ENCODE measurements at places on chromosomes 3 and 15.

DNA sequence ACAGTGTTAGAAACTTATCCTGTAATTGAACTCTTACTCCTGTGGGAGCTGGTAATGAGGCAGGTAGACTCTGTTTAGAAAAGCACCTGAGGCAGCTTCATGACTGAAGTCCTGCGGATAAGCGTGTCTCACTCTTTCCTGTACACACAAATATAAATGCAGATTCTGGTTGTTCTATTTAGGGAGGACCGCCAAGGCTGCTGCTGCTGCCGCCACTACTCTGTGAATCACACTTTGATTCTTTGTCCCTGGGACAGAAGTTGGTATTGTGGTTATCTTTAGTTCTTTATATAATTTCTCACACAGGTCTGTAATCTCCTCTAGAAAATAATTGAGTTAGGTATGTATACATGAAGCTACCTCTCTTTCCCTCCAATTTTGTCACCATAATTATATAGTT, 3.6 kb downstream of the LSAMP start:
- no peak for DNase-seq

DNA sequence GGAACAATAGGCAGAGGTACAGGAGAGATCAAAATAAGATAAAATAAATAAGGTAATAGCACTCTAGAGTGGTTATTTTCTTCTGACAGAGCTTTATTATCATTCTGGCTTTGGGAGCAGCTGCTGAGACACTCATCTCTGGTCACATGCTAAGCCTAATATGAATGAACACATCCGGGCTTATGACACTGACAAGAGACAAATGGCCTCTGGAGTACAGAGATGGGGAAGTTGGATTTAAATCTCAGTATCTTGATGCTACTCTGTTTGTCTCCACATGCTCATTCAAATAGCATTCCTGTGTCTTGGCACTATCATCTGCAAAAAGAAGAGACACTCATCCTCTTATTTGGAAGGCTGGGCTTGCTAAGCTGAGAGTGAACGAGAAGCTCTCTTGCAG, 55.6 kb downstream of the TMEM45A start:
- peak; percentile 16 for DNase-seq

DNA sequence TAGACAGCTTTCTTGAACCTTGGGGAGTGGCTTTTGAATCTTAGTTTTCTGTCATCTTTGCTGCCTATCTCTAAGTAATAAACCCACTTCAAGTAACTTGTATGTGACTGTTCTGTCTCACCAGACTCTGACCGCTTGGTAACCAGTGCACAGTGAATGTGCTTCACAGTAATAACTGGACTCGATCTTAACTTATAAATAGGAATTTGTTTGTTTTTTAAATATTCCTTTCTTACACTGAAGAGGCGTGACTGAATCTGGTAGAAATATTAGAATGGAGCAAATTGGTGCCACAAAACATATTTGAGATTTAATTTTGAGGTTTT, 318.0 kb downstream of the GBE1 start:
- DNase-seq = no peak

DNA sequence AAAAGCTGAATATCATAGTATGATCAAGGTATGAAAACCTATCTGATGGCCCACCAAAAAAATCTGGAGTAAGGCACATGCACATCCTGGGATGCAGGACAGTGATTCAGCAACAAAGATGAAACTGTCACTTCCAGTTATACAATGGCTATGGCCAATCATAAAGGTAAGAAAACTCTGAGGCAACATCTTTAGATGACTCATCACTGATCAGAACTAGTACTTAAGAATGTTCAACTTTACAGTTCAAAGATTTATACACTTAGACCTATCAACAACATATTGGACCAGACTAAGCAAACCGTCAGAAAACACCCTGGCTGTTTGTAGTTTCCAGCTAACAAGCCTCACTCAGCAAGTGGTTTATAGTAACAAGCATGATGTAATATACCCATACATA, 21.3 kb upstream of the PLCH1 start:
- no peak for DNase-seq

- DNase-seq = no peak
These were observed 42.0 kb downstream of the BFSP2 start for GRCh38 chr3:133441867-133442270.

GRCh38 chr3:190323246-190323626, 990 bp upstream of the CLDN1 start:
- no peak for DNase-seq

- no peak for DNase-seq
These were observed 80.1 kb downstream of the SSR3 start for GRCh38 chr3:156474560-156475389.

GRCh38 chr3:29665688-29666087, 384.8 kb downstream of the RBMS3 start:
- no peak for DNase-seq

DNA sequence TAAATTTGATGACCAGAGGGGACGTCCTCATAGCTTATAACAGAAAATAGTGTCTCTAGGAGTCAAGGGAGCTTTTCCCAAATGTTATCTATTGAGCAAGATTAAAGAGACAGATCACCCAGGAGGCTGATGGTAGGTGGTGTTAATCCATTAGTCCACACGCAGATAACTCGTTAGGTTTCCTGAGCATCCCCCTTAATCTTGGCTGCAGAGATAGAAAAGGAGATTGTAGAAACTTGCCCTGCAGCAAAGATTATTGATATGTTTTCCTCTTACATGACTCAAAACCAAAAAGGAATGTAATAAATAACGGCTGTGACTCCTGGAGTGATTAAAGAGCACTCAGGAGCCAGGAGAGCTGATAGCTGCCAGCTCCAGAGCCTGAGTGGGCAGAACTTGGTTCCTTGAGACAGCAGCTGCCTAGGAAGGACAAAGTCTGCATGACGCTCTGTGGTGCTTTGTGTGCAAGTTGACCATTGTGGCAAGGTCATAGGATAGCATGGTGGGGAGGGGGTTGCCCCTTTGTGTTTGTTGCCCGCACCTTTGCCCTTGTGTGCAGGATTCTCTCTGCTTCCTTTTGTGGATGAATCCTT, 234.8 kb downstream of the PTPRG start:
- no peak for DNase-seq

- DNase-seq = no peak
These were observed 13.5 kb downstream of the SLCO3A1 start for GRCh38 chr15:91866971-91867372.

DNA sequence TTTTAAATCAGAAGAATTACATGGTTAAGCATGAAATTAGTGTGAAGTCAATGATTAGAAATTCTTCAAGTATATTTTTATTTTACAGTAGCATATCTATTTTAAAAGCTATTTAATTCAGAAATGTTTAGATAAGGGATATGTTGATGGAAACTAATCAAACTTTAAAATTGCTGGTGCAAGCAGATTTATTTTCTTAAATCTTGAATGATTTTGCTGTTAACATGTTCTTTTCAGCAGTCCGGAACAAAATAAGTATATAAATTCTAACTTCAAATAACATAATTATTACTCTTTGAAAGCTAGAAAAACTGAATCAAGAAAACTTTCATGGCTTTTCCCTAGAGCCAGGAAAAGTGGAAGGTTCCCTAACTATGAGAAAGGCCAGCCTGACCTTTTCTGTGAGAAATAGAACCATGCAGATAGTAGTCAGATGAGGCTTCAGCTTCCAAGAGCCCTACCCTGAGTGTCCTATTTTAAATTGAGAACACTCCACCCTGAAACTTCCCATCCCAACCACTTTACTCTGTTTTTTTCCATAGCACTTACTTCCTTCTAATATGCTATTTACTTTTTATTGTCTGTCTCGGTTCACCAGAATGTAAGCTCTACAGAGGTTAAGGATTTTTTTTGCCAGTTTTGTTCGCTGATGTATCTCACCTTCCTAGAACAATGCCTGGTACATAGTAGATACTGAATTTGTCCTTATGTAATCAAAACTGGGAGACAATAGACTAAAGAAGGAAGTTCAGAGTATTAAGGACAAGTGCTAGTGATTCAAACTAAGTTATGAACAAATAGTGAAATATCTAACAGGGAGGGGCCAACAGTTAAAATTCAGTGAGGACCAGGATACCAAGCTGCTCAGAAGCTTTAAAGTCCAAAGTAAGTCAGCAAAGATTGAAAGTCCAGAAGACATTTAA, 66.8 kb downstream of the CD200R1L start:
- DNase-seq = no peak

DNA sequence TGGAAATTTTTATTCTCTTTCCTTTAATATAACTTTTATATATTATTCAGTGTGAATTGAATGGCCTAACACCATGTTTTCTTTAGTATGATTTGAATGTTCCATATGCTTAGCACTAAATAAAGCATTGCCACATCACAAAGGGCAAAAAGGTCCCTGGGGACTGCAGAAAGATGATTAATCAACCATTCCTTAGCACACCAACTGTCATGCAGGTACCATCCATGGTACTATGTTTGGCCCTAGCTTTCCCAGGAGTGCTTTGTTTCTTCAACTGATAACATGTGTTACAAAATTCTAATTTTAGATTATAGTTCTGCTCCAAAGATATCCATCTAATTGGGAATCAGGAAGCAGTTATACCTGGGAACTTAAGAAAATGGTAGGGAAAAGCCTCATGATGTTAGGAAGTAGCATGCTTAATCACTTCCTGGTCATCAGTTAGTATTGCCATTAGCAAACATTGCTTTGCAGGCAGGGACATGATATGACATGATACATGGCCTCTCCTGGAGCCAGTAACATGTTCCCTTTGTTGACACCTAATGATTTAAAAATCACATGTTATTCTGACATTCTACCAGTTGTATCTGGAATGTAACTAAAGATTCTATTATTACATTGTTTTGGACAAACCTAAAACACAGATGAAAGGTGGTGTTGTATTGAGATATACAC, 712.6 kb upstream of the GBE1 start:
- DNase-seq = no peak

- DNase-seq = no peak
These were observed 28.7 kb downstream of the CMTM7 start for GRCh38 chr3:32420126-32421038.

DNA sequence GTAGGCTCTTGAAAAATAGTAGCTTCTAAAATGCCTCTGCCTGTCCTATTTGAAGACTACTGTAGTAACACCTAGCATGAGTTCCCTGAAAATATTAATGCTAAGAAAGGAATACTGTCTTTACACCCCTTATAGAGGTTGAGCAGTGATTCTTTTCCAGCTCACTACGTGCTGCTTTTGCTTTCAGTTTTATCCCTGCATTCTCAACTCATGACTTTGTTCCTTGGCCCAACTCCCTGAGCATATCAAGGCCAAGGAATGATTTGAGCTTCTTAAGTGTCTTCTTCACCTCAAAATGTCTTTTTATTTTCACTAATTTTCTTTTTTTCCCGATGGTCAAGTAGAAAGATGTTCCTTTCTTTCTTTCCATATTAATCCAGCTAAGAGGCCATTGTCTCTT, 16.5 kb upstream of the P2RY13 start:
- DNase-seq = no peak

DNA sequence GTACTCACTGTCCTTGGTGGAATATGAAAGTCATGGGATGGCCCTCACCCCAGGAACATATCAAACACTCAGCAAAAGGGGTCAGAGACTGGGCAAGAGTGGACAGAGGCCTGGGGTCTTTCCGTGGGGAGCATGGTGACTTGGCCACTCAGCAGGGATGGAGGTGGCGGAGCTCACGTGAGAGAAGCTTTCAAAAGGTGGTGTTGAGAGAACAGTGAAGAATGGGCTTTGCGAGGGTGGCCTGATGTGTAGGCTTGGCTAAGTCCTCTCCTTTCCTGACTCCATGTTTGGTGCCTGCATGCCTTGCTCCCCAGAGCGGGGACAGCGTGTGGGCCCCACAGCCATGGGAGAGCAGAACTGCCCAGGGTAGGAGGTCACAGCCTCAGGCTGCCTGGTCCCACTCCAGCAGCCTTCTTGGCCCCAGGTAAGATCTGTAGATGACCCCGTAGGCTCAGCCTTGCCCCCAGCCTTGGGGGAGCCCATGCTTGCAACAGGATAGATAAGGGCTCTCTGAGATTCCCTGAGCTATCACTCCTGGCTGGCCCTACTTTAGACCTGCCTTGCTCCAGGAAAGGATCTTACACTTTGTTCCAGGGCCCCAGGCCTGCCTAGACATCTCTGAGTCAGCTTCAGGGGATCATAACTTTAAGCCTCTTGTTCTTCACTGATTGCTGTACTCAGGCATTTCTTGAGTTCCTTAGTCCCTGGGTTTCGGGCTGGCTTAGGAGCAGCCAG, 17.0 kb downstream of the RPLP1 start:
- no peak for DNase-seq

- no peak for DNase-seq
These were observed 25.7 kb upstream of the MYLK start for GRCh38 chr3:123909785-123910184.

- no peak for DNase-seq
These were observed 9.1 kb downstream of the SLC49A4 start for GRCh38 chr3:122803977-122804376.

DNA sequence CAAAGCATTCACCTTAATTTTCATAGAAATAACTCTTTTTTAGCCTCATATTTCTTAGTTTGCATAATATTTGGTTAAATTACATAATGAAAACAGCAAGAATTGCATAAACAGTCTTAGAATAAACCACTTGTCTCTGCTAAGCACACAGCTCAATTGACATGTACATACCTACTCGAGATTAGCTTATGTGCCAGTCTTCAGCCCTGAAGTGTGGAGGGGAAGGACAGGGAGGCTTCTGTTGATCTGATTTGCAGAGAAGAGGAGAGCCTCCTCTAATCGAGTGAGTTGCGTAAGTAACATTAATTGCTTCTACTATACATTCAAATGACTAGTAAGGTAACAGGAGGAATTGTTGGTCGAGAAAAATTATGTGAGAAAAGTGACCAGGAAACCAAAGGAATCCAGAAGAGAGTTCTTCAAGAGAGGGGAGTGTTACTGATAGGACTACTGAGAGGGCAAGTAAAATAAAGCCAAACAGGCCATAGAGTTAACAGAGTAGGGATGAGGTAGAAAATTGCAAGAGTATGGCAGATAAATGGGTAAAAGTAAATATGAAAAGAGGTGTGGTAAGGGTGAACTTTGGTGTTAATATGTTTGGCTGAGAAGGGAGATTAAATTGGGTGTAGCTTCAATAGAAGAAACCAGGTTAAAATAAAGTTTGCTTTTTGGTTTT, 7.1 kb upstream of the GOLIM4 start:
- no peak for DNase-seq

DNA sequence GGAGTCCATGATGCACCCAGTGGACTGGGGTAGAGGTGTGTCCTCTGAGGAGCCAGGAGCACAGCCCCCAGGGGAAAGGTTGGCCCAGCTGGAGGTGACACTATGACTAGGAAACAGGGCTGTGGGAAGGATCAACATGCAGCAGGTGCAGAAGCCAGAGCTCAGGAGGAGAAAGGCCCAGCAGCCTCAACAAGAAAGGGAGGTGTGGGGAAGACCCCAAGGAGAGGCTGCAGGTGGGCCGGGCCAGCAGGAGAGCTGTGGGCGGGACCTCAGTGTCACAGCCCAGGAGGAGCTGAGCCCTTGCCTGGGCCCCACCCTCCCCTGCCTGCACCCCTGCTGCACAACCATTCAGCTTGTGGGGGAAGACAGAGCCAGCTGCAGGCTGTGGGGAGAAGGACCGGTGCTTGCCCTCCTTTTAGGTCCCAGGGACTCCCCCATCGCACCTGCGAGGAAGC, 18.4 kb upstream of the KLF13 start:
- DNase-seq = peak; percentile 15

- no peak for DNase-seq
These were observed 19.1 kb downstream of the GPR160 start for GRCh38 chr3:170056710-170057454.

GRCh38 chr15:47410247-47410646, 307.1 kb upstream of the SEMA6D start:
- DNase-seq = no peak
